ENCODE measurements at places on chromosomes 13 and 19.

GRCh38 chr19:30830875-30831274, 458.7 kb downstream of the ZNF536 start:
- DNase-seq: no peak

GRCh38 chr19:18418029-18418482, 1.1 kb upstream of the SSBP4 start:
- DNase-seq: no peak

DNA sequence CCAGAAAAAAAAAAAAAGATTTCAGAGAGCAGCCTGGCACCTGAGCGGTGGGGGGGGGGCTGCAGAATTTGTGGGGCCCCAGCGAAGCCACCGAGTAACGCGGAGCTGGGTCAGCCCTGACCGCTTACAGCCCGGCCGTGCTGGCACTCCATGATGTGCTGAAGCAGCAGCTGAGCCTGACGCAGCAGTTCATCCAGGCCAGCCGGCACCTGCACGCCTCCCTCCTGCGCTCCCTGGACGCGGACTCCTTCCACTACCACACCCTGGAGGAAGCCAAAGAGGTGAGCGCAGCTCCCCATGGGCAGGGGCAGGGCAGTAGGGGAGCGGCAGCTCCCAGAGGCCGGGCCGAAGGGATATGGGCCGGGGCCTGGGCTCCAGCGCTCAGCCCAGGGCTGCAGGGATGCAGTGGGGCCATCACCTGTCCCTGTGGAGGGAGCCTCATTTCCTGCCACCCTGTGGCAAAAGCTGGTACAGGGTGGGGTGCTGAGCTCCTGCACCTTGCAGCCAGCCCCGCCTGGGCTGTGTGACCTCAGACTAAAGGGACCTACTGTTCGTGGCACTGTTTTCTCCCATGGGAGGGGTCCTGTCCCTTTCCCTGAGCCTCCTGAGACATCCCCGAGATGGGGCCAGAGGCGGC, 18.3 kb downstream of the C19orf44 start:
- no peak for DNase-seq

DNA sequence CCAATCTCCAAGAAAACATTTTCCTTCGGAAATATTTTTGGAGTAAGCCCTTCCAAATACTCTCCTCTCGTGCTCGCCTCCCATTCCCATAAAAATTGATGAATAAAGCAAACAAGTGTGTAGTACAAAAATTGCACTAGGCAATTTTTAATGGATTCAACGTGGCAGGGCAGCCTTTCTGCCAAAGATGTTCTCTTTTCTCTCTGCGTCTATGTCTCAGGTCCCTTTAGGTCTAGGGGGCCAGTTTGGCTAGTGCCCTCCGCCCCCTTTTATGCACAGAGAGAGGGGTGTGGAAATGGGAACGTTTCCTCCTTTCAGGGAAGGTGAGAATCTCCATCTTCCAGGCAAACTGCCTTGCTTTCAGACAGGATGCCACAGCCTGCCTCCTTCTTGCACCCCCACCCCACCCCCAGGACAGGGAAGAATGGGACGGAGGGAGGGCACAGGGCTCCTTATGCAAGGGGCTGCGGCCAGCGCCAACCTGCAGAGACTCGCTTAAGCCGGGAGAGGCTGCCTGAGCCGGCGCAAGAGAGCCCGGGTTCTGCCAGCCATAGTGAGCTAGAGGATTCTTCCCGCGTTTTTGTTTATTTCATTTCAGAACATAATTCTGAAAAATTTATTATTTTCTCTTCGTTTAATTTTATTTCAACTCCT, 2.7 kb upstream of the ZIC2 start:
- no peak for DNase-seq

DNA sequence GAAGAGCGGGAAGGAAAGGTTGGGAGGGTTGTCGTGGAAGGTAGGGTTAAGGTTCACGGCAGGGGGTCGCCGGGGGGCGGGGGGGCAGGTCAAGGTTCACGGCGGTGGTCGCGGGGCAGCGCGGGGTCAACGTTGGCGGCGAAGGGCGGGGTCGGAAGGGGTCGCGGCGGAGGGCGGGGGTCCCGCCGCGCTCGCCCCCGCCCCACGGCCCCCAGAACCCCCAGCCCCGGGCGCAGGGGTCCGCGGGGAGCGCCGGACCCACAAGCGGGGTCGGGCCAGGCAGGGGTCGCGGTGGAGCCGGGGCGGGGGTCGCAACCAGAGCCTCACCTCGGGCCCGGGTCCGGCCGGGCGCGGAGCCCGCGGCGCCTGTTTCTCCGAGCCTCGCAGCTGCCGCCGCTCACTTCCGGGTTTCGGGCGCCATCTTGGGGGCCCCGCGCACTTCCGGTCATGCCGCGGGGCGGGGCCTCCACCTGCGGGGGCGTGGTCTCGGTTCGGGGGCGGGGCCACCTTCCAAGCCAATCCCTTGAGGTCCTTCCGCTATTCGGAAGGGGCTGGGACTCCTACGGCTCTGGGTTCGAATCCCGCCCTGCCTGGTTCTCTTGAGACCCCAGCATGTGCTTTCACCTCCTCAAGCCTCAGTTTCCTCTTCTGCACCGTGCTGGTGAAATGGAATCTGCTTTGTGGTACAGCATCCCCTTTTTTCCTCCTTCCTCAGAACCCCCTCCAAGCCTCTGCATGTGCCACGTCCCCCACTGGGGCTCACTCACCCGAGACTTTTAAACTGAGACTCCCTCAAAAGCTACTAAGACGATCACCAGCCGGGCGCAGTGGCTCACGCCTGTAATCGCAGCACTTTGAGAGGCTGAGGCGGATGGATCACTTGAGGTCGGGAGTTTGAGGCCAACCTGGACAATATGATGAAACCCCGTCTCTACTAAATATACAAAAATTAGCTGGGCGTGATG, at the start of gene SBNO2:
Gene SBNO2 (minus strand): TSS at position 424 of the 965 bp plus-strand sequence. CDS start 19,992 bp downstream, outside the sequence.
- peak; percentile 58 for DNase-seq

GRCh38 chr13:70623239-70623638, 515.0 kb upstream of the KLHL1 start:
- peak; percentile 31 for DNase-seq

DNA sequence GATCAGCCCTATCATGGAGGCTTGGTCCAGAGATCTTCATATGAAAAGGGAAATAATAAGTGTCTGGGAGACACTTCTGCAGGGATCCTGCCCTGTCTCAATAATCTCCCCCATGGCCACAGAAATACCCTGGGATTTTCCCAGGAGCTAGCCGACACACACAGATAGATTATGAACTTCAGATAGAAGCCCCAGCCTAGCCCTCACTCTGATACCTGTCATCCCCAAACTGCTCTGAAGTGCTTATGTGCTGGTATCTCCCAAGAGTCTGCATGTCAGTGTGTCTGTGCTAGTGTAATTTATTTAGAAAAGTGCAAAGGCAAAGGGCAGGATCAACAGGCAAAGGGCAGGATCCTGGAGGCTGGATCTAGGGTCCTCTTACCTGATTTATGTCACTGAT, 38.7 kb upstream of the ZNF766 start:
- no peak for DNase-seq

- DNase-seq: no peak
Measured at GRCh38 chr19:641702-642101, 2.0 kb downstream of the FGF22 start.

DNA sequence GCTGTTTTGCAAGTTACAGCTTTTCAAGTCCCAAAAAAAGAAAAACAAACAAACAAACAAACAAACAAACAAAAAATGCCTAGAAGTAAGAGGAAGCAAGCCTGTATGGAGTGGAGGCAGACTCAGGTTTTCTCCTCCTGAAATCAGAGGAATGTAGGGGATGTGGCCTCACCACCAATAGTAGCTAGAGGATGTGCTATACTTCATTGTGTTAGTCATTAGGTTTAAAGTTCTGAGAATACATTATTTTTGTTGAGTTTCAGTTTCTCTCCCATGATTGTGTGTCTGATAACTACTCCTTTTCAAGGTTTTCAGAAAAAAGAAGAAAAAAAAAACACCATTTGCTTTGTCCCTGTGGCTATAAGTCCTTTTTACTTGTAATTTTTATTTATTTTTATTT, 524.5 kb downstream of the GPC6 start:
- no peak for DNase-seq

GRCh38 chr13:32045982-32046785, 14.6 kb downstream of the FRY start:
- DNase-seq: peak; percentile 50
